ENCODE measurements at places on chromosomes 6 and 20.

- DNase-seq: no peak
Measured at GRCh38 chr6:142271476-142271875, 30.3 kb upstream of the ADGRG6 start.

DNA sequence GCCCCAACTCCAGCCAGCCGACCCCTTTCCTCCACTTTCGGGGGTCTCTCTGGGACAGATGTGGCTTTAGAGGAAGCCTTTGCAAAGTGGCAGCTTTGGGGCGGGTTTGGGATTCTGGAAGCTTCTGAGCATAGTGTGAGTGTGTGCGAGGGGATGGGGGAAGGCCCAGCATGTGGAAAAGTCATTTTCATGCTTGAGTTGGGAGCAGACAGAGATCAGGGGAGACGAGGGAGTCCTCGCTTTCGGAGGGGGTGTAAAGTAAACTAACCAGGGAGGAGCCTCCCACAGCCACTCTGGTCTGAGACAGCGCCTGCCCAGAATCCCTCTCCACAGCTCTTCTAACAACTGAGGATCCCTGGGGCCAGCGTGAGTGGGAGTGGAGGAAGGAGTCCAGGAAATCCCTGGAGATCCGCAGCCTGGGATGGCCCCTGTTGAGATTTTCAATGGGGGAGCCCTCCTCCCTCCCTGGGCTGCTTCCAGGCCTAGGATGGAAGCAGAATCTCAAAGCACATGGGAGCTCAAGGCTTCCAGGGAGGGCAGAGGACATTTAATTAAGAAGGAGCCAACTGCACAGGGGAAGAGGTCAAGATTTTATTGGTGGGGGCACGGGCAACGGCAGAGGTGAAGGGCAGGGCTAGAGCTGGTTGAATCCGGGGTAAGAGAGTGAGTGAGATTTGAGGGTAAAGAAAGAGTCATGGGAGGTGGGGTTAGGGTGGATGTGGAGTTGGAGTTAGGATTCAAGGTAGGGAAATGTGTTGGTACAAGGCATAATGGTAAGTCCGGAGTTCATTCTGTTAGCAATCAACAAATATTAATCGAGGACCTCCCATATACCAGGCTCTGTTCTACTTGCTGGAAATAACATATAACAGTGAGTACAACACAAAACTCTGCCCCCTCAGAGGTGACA is 102.3 kb upstream of the FOXP4 start:
- no peak for DNase-seq

GRCh38 chr6:15304337-15305042 is 58.6 kb downstream of the JARID2 start:
- DNase-seq: no peak

GRCh38 chr20:16944745-16945144 is 196.6 kb downstream of the OTOR start:
- no peak for DNase-seq

- DNase-seq: no peak
Measured at GRCh38 chr6:169905041-169905807, 153.8 kb downstream of the ERMARD start.

GRCh38 chr6:42783876-42784642 is 2.2 kb downstream of the BICRAL start:
- DNase-seq: no peak

GRCh38 chr6:84304881-84305280 is 77.4 kb upstream of the CEP162 start:
- no peak for DNase-seq

DNA sequence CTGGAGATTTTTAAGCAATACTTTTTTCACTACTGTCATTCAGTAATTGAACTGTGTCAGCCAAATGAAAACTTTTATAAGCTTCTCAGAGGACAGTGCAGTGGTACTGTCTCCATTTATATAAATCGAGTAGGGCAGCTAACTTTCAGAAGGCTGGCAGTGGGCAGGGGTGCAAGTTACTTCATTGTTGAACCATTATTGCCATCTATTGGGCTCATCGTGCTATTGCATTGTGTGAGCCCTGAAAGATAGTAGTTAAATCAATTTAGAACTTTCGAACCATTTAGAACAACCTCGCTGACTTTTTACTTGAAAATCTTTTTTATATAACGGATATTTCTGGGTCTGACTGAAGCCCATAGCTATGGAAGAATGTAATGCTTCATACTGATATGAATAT is 347.8 kb upstream of the PLCB4 start:
- DNase-seq: peak; percentile 1
